Cardiac ventricle fibroblast (primary cell): ENCODE measurements at places on chromosomes 3 and 15. TPM values are rescaled to one million over a fixed set of nuclear protein-coding genes. Genes with fewer than 3 reads are reported as not detected.

Gene LRRN1
- 0.06 TPM in 1 of 2 replicates, not detected in the other for total RNA-seq

Gene CCDC39
- not detected in 2 replicates for total RNA-seq

Gene CLSTN2
- total RNA-seq, result 4.8 and 5.6 TPM in 2 replicates

Gene C3orf22
- total RNA-seq, result not detected in 2 replicates

Gene HTR3E
- total RNA-seq, result not detected in 2 replicates
